Endodermal cell (in vitro differentiated cells): ENCODE measurements at places on chromosomes 11 and 22. TPM values are rescaled to one million over a fixed set of nuclear protein-coding genes. Genes with fewer than 3 reads are reported as not detected.

DNA sequence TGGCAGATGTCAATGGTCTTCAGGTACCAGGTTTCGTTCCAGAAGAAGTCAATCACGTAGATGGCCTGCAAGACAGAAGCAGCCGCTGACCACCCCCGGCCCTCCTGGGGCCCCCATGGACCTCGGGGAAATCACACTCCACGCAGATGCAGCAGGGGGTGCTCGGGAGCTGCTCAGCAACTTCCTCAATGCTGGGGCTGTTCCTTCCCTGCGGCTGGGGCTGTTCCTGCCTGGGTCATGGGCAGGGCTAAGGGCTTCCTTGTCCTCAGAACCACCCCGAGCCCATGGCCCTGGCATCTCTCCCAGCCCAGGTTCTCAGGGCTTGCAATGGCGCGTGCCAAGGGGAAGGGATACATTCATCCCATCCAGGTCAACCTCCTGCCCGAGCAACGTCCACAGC, 10.3 kb downstream of the DHCR7 start:
- DNase-seq: no peak

- no peak for DNase-seq
These were observed 15.8 kb upstream of the FLI1 start for GRCh38 chr11:128678024-128678423.

GRCh38 chr22:30681831-30682230, 12.8 kb upstream of the OSBP2 start:
- no peak for DNase-seq

The SPON1 gene
- total RNA-seq: 0.13 to 0.73 TPM (median 0.17 TPM) in 3 replicates

The CRYBA4 gene
- not detected in 2 replicates for total RNA-seq

The PHETA2 gene
- total RNA-seq: 3.9 to 9.3 TPM (median 9.0 TPM) in 3 replicates

GRCh38 chr11:60905551-60906113, 753 bp downstream of the PRPF19 start:
- DNase-seq: no peak

GRCh38 chr11:16873289-16873688, 134.8 kb downstream of the C11orf58 start:
- DNase-seq: no peak

DNA sequence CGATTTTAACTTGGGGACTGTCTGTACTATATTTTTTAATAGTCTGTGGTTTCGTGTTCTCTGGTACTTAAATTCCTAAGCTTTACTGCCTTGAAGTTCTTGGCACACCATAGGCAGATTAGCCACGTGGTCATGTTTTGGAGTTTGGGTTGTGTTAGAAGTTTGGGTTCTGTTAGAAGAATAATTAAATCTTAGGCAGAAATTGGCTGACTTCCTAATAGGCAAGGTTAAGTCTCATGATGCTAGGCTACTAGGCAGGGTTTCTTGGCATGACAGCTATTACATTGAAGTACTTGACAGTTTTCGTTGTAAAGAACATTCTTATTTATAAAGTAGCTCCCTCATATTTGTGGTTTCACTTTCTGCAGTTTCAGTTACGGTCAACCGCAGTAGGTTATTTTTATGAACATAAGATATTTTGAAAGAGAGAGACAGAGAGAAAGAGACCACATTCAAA, 30.0 kb upstream of the MMP7 start:
- no peak for DNase-seq
